ENCODE measurements at places on chromosomes 4 and X.

DNA sequence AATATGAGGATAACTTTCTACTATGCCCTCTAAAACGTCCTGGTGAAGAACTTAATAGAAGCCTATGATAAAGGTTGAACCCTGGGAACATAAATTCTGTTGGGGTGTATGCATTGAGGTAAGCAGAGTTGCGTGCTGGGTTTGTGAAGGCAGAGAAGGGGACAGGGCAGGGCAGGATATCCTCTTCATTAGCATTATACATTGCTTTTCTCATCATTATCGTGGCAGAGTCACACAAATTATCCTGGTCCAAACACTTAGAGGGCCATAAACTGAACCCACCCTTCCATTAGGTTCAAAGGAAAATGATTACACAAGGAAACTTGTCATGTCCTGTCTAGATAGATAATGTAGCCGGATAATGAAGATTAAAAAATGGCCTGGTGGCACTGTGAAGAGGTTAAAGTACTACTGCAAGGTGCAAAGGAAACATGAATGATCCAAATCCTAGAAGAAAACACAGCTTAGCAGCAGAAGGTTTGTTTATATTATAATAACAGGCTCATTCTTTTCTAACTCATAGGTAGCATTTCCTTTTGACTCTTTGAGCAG is 189.1 kb downstream of the SPCS3 start:
- no peak for DNase-seq

- no peak for DNase-seq
Measured at GRCh38 chr4:53479736-53480525, 102.5 kb downstream of the FIP1L1 start.

GRCh38 chr4:93810340-93810992 is 18.1 kb upstream of the ATOH1 start:
- peak; percentile 13 for DNase-seq

DNA sequence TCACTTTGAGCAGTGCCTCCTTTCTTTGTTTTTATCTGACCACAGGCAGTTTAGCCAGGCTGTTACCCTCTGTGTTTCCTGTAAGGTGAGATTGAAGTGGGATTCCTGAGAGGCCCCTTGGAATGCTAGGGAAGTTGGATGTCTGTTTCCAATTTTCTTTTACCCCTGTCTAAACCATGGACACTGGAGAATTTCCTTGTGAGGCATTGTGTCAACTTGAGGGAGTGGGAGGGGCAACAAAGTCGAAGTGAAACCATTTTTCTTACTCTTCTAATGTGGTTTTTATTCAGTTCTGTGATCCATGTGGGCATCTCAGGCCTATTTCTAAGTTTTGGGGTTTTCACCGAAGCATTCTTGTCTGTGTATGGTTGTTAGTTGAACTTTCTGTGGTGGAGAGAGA is 296.1 kb upstream of the UGT8 start:
- no peak for DNase-seq

DNA sequence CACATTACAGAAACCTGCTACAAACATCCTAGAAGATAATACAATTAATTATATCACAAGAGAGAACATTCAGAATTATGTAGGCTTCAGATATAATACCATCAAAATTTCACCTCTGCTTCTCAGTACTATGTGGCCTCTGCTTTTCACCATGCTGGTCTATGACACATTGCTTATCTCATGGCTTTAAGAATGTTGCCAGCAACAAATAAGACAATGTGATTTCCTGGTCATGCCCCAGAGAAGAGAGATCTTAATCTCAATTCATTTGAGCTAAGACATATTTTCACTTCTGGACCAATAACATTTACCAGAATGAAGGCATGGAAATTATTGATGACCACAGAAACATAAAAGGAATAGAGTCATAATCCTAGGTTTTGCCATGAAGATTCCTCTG is 1233.4 kb upstream of the ADGRL3 start:
- no peak for DNase-seq

DNA sequence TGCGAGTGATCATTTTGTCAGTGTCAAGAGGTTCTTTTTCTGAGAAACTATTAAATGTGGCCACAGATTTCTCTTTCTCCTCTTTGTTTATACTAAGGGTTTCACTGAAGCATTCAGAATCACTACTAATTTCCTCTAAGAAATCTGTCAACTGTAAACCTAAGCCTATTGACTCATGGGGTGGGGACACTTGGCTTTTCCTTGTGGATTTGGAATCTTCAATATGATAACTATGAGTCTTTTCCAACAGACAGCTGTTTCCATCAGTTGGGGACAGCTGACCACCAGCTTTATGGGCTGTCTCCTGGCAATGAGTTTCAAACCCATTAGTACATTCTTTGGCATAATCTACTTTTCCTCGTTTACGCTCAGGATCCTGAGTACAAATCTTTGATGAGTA is 13.8 kb downstream of the PGRMC1 start:
- no peak for DNase-seq

DNA sequence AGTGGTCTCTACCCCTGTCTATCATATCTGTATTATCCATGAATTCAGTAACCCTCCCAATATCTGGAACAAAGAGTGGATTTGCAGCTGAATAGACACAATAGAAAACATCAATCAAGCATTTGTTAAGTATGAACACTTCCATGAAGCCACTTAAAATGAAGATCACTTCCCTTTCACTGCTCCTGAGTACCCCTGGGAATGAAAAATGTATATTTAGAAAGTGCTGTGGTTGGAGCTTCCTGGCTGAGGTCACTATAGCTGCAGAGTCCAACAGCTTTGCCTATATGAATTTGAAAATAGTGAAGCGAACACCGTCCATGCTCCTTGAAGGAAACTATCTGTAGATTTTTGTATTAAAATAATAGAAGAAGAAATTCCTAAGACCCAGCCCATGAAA is 227.0 kb downstream of the DTHD1 start:
- DNase-seq, result no peak

GRCh38 chr4:30835044-30835443 is 114.9 kb downstream of the PCDH7 start:
- DNase-seq, result no peak

GRCh38 chr4:41569961-41570360 is 32.0 kb downstream of the LIMCH1 start:
- no peak for DNase-seq

DNA sequence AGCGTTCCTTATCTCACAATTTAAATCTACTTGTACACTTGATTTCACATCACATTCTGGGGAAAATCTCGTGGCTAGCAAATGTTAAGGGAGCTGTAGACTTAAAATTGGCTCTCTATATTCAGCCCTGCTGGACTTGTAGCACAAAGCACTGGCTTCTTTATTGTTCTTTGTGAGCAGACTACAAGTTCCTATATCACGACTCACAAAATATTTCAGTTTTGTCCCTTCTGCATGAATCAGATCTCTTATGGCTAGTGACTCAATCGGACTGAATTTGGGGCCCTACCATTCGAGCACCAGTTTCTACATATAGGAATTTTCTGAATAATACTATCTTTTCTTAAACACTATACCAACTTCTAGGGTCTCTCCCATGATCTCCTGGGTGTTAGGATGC is 390.1 kb downstream of the ADAM29 start:
- DNase-seq, result no peak

DNA sequence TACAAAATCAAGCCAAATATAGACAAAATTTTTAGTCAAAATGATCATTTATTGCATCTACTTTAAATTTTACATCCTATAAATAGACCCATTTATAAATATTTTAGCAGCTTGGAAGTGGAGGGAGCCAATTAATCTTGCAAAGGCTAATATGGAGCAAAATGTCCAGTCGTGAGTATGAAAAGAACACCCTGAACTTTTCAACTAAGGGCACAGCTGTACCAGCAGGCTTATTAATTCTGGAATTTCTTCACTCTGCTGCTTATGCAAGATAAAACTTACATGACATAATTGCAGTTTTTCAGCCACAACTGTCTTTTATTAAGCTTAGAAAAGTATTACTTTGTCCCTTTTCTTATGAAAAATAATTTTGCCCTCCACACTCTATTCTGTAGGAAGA is 22.9 kb upstream of the USP53 start:
- DNase-seq, result no peak

- DNase-seq, result no peak
Measured at GRCh38 chr4:129929052-129929451, 833.1 kb downstream of the C4orf33 start.

- no peak for DNase-seq
Measured at GRCh38 chrX:150864127-150864526, 34.3 kb downstream of the CD99L2 start.

GRCh38 chr4:77615153-77615552 is 9.5 kb downstream of the CXCL13 start:
- no peak for DNase-seq

GRCh38 chrX:47384502-47384901 is 14.1 kb downstream of the ZNF157 start:
- peak; percentile 17 for DNase-seq

DNA sequence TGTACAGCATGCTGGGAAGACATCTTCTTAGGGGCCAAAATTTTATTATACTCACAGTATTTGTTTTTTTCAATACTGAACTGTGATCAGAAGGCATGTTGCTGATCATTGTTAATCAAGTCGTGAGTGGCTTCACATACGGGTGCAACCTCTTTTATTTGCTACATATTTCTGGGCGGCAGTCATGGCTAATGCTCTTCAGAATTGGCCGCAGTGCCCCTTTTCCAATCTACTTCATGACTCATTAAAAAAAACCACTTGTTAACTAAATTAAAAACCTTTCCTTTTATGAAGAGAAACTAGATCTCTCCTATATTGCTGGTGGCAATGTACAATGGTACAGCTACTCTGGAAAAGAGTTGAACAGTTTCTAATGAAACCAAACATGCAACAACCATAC is 101.5 kb upstream of the C1GALT1C1 start:
- no peak for DNase-seq

GRCh38 chr4:10454121-10454520 is 3.1 kb downstream of the ZNF518B start:
- DNase-seq, result no peak

GRCh38 chrX:44085209-44085608 is 112.0 kb upstream of the NDP start:
- no peak for DNase-seq

DNA sequence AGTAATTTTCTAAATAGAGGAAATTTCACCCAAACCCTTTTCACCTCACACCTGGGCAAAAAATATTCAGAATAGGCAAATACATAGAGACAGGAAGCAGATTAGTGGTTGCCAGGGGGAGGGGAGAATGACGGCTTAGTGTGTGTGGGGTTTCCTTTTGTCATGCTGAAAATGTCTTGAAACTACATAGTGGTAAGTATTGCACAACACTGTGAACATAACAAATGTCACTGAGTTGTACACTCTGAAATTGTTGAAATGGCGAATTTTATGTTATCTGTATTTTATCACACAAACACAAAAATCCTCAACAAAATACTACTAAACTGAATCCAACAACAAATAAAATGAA is 60.7 kb upstream of the PLAC1 start:
- no peak for DNase-seq

DNA sequence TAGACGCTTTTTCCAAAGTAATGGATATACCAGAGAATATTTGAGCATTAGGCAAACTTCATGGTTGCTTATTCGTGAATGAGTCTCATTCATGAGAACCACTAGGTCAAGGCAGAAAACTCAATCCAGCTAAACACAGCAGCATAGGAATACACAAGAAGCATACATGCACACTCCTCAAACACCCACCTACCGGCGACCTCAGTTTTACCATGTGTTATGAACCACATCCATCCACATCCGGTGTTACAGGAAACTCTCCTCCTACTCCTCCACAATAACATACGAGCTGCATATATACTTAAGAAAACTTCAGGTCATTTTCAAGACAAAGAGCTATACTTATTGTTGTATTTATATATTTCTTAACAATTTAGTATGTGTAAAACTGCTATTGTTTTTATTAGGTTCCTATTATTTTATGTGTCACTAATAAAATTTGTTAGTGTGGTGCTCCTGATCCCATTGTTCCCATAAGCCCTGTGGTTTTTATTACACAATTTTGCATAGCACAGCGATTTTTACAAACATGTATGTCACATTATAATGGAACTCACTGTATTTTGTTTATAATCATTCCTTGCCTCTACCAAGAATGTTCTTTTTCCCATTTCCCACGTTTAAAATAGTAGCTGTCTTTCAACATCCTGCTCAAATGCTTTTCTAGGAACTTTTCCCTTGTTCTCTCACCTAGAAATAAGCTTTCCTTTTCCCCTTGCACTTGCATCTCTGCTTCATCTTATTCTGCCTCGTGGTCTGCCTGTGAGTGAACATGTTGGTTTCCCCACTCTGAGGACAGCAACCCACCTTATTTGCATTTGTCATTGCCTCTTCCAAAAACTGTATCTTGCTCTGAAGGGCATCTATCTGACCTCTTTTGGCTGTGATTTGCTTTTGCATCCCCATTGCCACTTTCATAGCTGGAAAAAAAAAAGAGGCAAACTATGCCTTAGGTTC is 48.3 kb downstream of the STBD1 start:
- DNase-seq, result no peak

GRCh38 chr4:168874083-168874482 is 136.0 kb downstream of the CBR4 start:
- DNase-seq, result no peak

DNA sequence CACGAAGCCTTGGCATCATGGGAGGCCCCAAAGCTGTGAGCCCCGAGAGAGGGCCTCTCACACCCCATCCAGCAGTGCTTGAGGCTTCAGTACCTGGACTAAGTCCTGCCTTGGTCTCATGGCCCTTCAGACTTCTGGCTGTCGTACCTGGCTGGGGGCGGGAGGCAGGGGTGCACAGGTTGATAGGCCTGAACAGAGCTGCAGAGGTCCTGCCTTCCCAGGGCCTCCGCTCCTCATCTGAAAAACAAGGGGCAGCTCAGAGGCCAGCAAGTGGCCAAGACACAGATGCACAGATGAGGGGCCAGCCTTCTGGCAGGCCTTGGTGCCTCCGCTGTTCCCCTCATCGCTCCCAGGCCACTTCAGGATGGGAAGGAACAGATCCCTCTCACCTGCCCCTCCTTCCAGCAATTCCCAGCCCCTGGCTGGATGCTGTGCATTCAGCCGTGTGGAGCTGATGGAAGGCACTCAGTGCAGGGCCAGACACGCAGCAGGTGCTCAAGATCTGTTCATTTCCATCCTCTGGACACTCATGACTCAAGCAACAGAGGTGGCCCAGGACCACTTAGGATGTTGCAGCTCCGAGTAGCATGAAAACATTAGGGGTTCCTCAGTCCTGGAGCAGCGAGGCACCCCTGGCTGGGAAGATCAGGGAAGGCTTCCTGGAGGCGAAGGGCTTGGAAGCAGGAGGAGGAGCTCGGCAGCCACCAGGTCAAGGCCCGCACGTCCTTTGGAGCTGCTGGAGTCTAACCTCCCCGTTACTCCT is 1.4 kb downstream of the ZNF185 start:
- no peak for DNase-seq

DNA sequence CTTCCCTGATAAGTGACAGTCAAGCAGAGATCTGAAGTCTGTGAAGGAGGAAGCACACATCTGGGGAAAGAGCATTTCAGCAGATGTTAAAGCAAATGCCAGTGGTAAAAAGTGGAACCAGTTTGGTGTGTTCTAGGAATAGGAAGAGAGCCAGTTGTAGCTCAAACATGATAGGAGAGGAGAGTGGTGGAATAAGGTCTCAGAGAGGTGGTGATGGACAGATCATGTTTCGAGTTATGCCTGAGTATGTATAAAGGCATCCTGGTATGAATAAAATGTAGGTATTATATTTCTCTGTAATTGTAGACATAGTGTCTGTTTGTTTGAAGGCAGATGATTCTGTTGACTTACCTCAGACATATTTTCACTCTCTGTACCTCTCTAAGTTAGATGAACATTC is 89.1 kb downstream of the LARP7 start:
- no peak for DNase-seq
